ENCODE measurements at places on chromosomes 6 and 20.

DNA sequence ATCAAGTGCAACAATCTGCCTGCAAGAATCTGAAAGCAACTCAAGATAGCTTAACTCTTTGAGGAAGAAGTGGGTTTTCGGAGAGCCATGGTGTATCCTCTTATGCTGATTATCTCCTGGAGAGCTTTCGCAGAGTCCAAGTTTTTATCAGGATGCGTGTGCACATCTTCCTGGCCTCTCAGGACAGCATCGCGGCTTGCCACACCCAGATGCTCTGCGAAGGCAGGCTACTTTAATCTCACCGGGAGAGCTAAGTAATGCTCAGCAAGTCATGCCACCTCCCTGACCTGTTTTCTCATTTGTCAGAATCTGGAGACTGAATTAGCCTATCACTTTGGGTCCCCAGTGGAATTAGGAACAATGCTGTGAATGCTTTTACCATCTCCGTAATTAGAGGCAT is 52.9 kb downstream of the TTI1 start:
- no peak for DNase-seq

DNA sequence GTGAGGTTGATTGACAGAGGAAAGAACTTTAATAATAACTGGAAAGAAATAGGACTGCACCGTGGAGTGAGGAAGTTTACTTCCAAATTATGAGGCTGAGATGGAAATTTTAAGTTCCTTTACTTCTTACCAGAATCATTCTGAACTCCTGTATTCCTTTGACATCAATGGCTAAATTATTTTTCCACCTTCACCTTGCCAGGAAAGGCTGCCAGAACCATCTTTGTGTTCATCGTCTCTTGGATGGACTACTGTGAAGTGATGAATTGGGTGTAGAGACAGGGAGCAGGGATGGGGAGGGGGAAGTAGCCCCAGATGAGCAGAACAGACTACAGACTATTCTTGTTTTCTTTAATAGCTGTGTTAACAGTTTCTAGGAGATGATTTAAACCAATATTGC is 102.1 kb upstream of the CEP162 start:
- DNase-seq = no peak

GRCh38 chr6:40799296-40800140 is 212.4 kb upstream of the LRFN2 start:
- DNase-seq = no peak

DNA sequence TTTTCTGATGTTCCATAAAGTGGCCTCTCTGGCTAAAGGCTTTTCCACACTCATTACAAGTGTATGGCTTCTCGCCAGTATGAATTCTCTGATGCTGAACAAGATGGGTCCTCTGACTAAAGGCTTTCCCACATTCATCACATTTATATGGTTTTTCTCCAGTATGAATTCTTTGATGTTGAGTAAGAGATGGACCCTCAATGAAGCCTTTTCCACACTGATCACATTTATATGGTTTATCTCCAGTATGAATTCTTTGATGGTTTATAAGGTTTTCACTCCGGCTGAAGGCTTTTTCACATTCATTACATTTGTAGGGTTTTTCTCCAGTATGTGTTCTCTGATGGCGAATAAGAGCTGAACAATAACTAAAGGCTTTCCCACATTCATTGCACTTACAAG is 20.4 kb downstream of the ZNF184 start:
- DNase-seq = no peak

- DNase-seq = no peak
These were observed 10.0 kb downstream of the PYGB start for GRCh38 chr20:25257756-25258475.

GRCh38 chr6:88238901-88239300 is 72.8 kb upstream of the CNR1 start:
- no peak for DNase-seq

DNA sequence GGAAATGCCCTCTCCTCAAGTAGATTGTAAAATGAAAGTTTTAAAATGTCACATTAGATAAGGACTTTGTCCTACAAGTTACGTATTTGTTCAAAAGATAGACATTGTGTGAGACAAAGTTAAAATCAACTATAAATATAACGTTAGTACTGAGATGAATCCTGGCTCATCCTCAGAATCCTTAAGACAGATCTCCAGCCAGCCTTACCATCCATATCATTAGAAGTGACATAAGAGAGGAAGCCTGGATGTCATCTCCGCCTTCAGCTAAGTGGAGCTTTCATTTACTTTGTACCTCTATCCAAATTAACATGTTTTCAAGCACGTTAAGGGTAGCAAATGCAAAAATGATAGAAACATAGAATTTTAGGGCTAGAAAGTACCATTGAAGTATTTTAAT is 59.1 kb downstream of the SCAF8 start:
- DNase-seq = no peak

All from stimulated activated CD8-positive, alpha-beta memory T cell treated with anti-CD3 and anti-CD28 coated beads, Interleukin-2, amount 100 ng/mL, for 48 hours (primary cell).